Kidney epithelial cell (primary cell): ENCODE measurements at places on chromosomes 16 and 17. TPM values are rescaled to one million over a fixed set of nuclear protein-coding genes. Genes with fewer than 3 reads are reported as not detected.

Gene ADAD2
- total RNA-seq: not detected in 2 replicates

Gene MT1H
- total RNA-seq: not detected in 2 replicates

Gene ITPRIPL2
- 71.8 and 90.2 TPM in 2 replicates for total RNA-seq

Gene ZDHHC1
- 9.5 and 11.3 TPM in 2 replicates for total RNA-seq

Gene HBA1
- total RNA-seq: 0.41 TPM in 1 of 2 replicates, not detected in the other

Gene HS3ST2
- 2.5 and 2.8 TPM in 2 replicates for total RNA-seq

Gene TP53TG3D
- not detected in 2 replicates for total RNA-seq

Gene PROCA1
- 0.58 and 3.7 TPM in 2 replicates for total RNA-seq

Gene C1QTNF1
- total RNA-seq: 4.6 and 6.1 TPM in 2 replicates

Gene CD300H
- total RNA-seq: not detected in 2 replicates

Gene RNF222
- total RNA-seq: 0.14 TPM in 1 of 2 replicates, not detected in the other

Gene PDILT
- total RNA-seq: not detected in 2 replicates

Gene RUNDC3A
- 3.3 and 12.3 TPM in 2 replicates for total RNA-seq

Gene C16orf96
- total RNA-seq: not detected in 2 replicates

GRCh38 chr16:72590151-72590937, 418.4 kb upstream of the PMFBP1 start:
- DNase-seq: no peak

GRCh38 chr17:76156662-76156991, 15.6 kb upstream of the FOXJ1 start:
- no peak for DNase-seq

DNA sequence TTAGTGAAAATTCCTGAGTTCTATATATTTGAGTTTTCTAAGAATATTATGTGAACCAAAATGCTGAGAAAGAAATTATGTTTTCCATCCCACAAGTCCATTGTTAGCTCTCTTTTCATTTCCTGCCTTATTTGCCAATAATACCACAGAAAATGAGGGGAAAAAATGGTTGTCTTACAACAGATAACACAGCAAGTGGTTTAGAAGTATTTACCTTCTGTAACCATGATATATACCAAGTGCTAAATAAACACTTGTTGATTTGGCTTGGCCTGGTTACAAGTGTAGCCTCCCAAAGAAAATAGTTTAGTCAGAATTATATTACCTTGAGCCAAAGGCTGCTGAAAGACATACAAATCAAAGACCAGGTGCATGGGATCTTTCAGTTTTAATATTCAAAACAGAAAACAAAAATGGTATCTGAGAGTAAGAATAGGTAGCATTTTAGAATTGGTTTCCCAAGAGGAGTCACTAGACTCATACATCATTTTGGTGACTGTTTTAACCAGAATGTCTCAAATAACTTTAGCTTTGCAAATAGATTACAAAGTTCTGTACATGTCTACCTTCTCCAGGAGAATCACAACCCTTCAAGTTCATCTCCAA, 439.8 kb upstream of the DYNLRB2 start:
- no peak for DNase-seq

DNA sequence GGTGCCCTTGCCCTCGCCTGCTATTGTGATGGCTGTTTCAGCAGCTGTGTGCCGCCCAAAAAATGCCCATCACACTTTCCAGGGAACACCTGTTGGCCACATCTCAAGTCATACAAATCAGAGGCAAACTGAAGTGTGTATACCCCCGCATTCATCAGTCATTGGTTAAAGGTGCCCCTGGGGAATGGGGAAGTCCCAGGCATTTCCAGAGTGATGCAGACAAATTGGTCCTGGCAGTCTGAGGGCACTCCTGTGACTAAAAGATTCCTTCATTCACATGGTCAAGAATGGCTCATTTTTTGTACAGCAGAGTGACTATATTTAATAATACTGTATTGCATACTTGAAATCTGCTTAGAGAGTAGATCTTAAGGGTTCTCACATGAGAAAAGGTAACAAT, 102.9 kb upstream of the TMEM97 start:
- no peak for DNase-seq

GRCh38 chr16:1561266-1561665, 27.8 kb downstream of the TMEM204 start:
- DNase-seq: no peak

- DNase-seq: no peak
Observed at GRCh38 chr16:89404561-89404960, 85.8 kb downstream of the ANKRD11 start.

- no peak for DNase-seq
Observed at GRCh38 chr17:66171692-66172091, 20.2 kb downstream of the CEP112 start.

DNA sequence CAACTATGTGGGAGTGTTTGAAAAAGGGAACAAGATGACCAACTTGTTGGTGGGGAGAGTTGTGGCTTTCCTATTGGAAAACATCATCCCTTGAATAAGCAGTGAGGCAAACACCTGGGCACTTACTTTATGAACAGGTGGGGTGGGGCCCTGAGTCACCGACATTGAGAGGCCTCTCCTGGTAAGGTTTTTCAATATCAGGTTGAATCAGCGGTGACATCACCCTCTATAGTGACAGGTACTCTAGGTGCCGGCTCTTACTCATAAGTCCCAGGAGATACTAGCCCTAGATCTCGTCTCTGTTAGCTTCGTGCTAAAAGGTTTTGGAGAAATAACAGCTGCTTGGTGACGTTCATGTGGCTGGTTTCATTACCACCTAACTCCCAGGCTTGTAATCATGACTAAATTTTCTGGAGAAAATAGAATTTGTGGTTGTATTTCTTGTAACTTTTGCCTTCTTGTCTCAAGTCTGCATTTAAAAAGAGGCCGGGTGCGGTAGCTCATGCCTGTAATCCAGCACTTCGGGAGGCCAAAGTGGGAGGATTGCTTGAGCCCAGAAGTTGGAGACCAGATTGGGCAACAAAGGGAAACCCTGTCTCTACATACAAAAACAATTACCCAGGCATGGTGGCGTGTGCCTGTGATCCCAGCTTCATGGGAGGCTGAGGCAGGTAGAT, 19.3 kb downstream of the CDH1 start:
- peak; percentile 75 for DNase-seq

- no peak for DNase-seq
Observed at GRCh38 chr17:47368262-47368661, 44.5 kb downstream of the EFCAB13 start.

- no peak for DNase-seq
Observed at GRCh38 chr17:60577147-60577915, 22.7 kb upstream of the PPM1D start.

- DNase-seq: peak; percentile 53
Observed at GRCh38 chr16:234468-235305, at the start of gene FAM234A. Gene FAM234A (plus strand): TSS chr16:234821. CDS start chr16:254414, 19,593 bp downstream.

DNA sequence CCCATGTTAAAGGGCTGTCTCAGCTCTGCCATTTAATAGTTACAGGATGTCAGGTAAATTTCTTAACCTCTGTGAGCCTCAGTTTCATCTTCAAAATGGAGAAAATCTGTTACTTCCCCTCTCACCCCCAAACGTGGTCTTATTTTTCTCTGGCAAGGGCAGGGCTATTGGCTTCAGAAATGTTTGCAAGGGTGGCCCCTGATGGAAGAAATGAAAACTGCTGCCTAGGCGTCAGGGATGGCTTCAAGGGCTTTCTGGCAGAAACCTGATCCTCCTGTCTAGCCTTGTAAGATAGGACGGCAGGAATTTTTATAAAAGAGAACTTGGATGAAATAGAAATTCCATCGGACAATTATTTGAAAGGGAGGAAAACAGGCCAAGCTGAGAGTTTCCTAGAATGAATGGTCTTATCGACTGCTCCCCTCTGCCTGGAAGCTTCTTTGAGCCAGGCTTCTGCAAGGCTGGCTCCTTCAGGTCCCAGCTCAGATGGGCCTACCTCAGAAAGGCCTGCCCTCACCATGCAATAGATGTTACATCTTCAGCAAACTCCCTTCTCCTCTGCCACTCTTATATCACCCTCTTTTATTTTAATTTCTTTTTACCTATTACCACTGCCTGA, 43.0 kb upstream of the TANGO6 start:
- DNase-seq: no peak

GRCh38 chr16:82835487-82836155, 208.9 kb downstream of the CDH13 start:
- DNase-seq: no peak

GRCh38 chr17:73524941-73525679, 119.1 kb downstream of the SDK2 start:
- DNase-seq: no peak

DNA sequence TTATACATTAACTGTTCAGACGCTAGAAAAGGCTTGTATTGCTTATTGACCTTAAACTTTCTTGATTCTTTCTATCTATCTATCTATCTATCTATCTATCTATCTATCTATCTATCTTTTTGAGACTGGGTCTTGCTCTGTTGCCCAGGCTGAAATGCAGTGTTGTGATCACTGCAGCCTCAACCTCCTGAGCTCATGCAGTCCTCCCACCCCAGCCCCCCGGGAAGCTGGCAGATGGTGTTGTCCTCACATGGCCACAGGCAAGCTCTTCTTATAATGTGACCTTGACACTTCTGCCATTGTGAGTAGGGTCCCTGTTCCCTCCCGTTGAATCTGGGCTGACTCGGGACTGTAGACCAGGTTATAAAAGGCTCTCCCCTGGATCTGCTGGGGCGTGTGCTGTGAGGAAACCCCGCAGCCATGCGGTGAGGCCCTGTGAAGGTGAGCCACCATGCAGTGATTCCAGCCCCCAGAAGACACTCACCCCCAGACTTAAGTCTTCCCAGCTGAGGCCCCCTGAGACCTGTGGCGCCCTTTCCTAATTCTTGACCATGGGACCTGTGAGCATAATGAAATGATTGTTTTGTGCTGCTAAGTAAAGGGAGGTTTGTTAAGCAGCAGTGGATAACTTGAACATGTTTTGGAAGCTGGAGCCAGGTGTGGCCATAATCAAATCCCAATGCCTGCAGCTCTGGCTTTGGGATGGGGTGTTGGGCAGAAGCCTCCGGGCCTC, 54.3 kb downstream of the RPTOR start:
- DNase-seq: no peak

DNA sequence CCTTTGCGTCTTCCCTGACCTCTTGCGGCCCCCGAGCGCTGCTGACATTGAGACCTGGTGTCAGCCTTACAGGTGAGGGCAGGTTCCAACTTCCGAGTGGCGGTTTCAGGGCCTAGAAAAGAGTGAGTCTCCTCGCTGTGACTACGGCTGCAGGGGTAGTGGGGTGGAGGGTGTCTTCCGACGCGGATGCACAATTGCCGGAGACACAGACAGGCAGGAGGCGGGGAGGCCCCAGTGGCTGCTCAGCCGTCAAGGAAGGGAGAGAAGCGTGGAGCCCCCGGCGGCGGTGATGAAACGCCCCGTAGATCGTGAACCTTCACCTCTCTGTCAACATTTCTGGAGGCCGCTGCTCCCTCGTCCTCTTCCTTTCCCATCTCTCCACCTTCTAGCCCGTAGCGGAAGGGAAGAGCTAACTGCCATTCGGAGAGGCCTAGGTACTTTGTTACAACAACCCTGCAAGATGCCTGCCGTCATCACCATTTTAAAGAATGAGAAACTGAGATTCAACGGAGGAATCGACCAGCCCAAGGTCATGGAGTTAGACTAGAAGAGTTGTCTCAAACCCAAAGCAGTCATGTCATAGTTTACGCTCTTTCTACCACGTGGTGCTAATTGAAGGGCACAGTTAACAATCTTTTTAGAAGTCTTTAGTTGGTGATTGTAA, 485 bp downstream of the DNAJA3 start:
- no peak for DNase-seq

- DNase-seq: no peak
Observed at GRCh38 chr16:51876934-51877333, 670.0 kb downstream of the TOX3 start.

- DNase-seq: no peak
Observed at GRCh38 chr16:85138825-85139627, 26.8 kb upstream of the CIBAR2 start.

DNA sequence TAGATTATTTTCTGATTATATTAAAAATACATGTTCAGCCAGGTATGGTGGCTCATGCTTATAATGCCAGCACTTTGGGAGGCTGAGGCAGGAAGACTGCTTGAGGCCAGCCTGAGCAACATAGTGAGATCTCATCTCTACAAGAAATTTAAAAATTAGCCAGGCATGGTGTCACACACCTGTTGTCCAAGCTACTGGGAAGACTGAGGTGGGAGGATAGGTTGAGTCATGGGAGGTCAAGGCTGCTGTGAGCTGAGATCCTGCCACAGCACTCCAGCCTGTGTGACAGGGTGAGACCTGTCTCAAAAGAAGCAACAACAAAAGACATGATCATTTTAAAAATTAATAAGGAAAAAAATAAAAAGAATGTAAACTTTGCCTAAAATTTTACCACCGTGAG, 40.7 kb downstream of the PRAC1 start:
- peak; percentile 5 for DNase-seq

- DNase-seq: no peak
Observed at GRCh38 chr17:12034538-12034937, 13.9 kb downstream of the MAP2K4 start.

DNA sequence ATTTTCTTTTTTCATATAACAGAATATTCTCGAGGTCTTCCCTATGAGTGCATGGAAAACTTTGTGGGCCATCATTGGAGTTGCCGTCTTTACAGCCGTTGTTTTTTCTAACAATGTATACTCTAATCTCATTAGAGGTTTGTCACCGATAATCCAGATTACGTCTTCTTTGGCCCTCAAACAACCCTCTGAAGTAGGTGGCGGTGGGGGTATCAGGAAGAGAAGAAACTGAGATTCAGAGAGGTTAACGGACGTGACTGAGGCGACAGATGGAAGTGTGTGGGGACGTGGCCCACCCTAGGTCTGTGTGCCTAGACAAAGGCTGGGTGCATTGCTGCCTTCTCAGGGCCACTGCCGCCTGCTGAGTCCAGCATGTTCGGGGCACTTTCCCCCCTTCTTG, 63.7 kb downstream of the RPTOR start:
- DNase-seq: no peak

DNA sequence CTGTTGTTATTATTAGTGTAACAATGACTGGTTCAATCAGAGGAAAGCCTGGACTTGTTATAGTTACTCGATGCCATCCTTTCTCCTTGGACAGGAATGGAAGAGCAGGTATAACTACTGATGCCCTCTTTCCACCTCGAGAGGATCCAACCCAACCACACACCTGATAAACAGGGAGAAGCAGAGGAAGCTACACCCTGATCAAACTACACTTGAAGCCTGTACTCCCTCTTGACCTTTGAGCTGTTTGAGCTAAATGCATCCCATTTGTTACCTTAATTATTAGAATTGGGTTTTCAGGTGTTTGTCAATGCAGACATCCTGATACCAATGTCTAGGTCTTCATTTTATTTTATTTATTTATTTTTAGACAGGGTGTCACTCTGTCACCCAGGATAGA, 23.7 kb upstream of the HLF start:
- no peak for DNase-seq

- no peak for DNase-seq
Observed at GRCh38 chr17:52049051-52049450, 109.5 kb downstream of the CA10 start.

GRCh38 chr16:25608002-25608401, 83.8 kb upstream of the HS3ST4 start:
- no peak for DNase-seq

- no peak for DNase-seq
Observed at GRCh38 chr16:72856797-72857196, 191.1 kb downstream of the ZFHX3 start.
